Left ventricle myocardium inferior (tissue), 1 donor: ENCODE measurements at places on chromosomes 3 and 15. TPM values are rescaled to one million over a fixed set of nuclear protein-coding genes. Genes with fewer than 3 reads are reported as not detected.

- peaks cover 39% of the 10 kb centered on the region for H3K36me3 ChIP-seq
- H3K27ac ChIP-seq, result no peak overlapping the region
- H3K4me1 ChIP-seq, result no peaks in the 10 kb centered on the region
- DNase-seq, result no peak
These were observed 44.1 kb downstream of the TRANK1 start for GRCh38 chr3:36900474-36901443.

GRCh38 chr3:120298996-120299395, 14.0 kb upstream of the GPR156 start:
- no peak overlapping the region for H3K27ac ChIP-seq
- no peaks in the 10 kb centered on the region for H3K27me3 ChIP-seq
- H3K36me3 ChIP-seq, result no peaks in the 10 kb centered on the region
- peaks cover 8% of the 10 kb centered on the region for H3K4me1 ChIP-seq
- H3K4me3 ChIP-seq, result no peak overlapping the region

DNA sequence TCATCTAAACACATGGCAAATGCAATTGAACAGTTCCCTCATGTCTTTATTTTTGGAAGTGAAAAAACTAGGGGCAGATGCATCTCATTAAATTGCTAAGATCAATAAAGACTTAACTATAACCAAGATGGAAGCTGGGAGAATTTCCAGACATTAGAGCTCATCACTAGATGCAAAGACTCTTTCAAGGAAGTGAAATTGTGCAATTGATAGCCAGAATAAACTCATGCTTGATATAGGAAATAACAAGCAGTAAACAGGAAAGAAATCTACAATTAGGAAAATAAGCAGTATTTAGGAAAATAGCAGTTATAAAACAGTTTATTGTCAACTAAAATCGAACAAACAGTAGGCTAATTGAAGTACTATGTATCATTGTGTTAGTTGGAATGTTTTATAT, 8.8 kb upstream of the ANKUB1 start:
- no peak for DNase-seq
- no peaks in the 10 kb centered on the region for H3K36me3 ChIP-seq
- no peaks in the 10 kb centered on the region for H3K4me1 ChIP-seq
- no peak overlapping the region for H3K4me3 ChIP-seq

DNA sequence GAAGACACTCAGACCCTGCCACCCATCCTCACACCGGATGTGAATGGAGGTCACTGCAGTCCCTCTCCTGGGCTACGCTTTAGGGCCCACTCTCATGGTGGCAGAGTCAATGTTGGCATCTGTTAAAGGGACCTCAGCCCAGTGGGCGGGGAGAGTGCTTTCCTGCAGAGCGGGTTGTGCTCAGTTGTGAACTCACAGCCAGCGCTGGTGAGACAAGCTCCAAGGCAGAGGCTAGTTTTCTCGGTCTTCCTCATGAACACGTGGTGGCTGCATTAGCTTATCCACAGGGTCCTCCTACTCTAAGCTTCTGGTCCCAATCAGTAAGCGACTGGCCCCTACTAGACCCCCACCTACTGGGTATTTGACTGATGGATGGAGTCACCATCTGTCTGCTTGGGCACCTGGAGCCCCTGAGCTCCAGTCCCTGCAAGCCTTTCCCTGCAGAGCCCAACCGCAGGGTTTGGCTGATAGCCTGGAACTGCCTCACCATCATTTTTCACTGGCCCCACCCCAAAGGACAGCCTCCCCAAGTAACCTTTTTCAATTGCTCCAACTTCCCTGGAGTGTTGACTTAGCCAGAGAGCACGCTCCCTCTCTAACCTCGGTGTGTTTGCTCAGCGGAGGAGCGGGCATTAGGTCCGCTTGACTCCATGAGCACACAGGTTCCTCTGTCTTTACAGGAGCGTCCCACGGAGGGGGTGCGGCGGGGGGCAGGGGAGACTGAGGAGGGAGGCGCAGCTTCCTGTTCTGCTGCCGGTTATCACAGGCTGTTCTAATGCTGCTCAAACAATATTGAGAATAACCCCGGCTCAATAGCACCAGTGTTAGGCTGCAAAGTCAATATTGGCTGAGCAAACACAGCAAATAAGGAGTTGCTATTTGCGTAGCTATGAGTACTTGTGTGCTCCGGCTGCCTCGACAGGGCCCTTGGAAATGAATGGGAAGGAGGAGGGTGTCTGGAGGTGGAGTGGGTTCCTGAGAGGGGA, 141.7 kb downstream of the RPLP1 start:
- H3K4me1 ChIP-seq, result peaks cover 33% of the 10 kb centered on the region
- peak; percentile 40 for DNase-seq
- peaks cover 16% of the 10 kb centered on the region for H3K27me3 ChIP-seq
- H3K27ac ChIP-seq, result peak overlapping the region; percentile 94

DNA sequence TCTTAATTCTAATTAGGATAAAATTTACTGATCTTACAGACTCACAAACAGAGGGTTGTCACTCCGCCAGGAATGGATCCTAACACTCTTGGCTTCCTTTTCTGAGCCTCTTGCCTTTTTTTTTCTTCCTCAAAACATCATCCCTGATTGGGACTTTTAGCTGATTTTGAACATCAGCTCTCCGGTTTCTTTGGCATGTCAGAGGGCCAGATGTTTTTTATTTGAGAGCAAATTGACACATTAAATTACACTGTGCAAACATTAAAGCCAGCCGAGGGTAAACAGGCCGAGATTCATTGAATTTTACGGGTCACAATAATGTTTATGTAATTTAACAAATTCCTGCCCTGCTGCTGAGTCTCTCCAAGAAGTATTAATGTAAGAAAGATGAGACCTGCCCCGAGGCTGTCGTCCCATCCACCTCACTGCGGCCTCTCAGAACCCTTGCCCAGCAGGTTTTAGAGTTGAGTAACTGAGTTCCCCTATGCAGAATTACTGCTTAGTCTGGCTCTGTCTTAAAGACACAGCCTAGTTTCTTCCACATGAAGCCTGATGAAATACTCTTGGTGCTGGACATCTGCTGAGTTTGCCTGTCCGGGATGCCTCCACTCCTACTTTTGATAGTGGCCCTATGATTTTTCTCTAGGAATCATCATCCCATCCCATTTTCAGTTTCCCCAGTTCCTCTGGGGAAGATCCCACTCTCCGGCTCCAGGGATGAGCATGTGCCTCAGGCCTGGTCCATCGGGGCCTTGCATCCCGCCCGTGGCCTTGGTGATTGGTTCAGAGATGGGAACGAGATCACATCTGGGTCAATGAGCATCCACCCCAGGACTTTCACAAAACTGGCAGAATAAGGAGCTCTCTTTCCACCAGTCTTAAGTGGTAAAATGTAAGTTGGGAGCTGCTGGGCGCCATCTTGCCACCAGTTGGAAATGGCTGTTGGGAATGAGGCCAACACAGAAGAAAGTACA, 226.6 kb upstream of the TLE3 start:
- H3K4me3 ChIP-seq, result no peak overlapping the region
- H3K4me1 ChIP-seq, result peaks cover 55% of the 10 kb centered on the region
- peaks cover 4% of the 10 kb centered on the region for H3K27me3 ChIP-seq
- no peak for DNase-seq
- H3K36me3 ChIP-seq, result no peaks in the 10 kb centered on the region
- H3K27ac ChIP-seq, result peak overlapping the region; percentile 40

- H3K27ac ChIP-seq, result no peak overlapping the region
- H3K36me3 ChIP-seq, result no peaks in the 10 kb centered on the region
- no peaks in the 10 kb centered on the region for H3K27me3 ChIP-seq
- peak; percentile 45 for DNase-seq
- no peak overlapping the region for H3K4me3 ChIP-seq
These were observed 45.1 kb downstream of the APH1B start for GRCh38 chr15:63322541-63322940.

DNA sequence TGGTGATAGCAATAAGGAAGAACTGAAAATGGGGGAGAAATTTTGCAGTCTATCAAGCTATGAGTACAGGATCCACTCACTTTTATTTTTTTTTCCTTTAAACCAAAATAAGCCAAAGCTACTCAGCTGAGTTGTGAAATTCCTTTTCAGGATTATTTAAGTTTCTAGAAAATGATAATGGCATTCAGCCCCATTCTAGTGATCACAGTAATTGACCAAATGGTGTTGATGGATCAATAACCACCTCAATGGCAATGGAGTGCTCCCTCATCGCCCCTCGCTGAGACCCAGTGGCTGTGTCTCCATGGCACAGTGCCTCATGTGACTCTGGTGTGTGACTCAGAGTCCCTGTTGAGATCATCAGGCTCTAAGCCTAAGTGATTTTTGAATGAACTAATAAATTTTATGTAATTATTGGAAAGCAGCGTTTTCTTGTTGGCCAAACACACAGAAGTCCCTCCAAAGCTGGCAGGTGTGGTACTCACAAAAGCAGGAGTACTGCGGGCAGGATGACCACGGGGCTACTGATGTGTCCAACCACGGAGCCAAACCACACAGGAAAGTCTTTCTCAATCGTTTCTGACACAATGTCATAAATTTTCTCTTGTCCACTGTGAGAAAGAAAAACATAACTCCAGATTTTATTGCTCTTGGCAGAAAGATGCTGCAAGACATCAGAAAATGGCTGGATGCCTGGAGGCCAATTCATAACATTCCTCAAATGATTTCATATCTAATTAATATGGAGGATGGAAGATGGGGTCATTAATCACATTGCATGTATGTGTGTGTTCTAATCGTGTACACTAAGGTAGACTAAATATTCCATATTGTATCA, 14.4 kb upstream of the STARD5 start:
- no peak overlapping the region for H3K4me3 ChIP-seq
- peak; percentile 47 for DNase-seq
- no peaks in the 10 kb centered on the region for H3K27me3 ChIP-seq
- H3K27ac ChIP-seq, result peak overlapping the region; percentile 74

GRCh38 chr3:36635731-36636130, 128.6 kb downstream of the DCLK3 start:
- no peak overlapping the region for H3K4me3 ChIP-seq
- no peaks in the 10 kb centered on the region for H3K27me3 ChIP-seq
- H3K4me1 ChIP-seq, result no peaks in the 10 kb centered on the region
- DNase-seq, result no peak
- no peak overlapping the region for H3K27ac ChIP-seq

- H3K36me3 ChIP-seq, result peaks cover 11% of the 10 kb centered on the region
- H3K27me3 ChIP-seq, result no peaks in the 10 kb centered on the region
- no peak for DNase-seq
- no peak overlapping the region for H3K4me3 ChIP-seq
- peaks cover 10% of the 10 kb centered on the region for H3K4me1 ChIP-seq
- no peak overlapping the region for H3K27ac ChIP-seq
These were observed 33.3 kb downstream of the TSPAN3 start for GRCh38 chr15:77037388-77038209.

DNA sequence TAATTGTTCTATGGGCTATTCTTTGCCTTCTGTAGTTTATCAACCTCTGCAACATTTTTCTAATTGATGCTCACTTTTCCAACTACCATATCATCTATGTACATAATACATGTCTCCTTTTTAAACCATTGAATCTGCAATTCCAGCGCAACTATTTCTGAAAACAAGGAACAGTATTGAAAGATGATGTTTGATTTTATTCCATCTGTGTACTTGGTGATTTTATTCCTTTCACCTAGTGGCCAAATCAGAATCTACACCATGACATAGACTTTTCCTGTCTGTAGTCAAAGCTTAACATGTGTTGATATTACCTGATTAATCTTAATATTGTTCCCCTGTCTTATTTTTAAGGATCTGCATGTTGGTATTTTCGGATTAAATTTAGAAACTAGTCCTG, 13.0 kb downstream of the NKTR start:
- H3K27me3 ChIP-seq, result no peaks in the 10 kb centered on the region
- peaks cover 82% of the 10 kb centered on the region for H3K4me1 ChIP-seq
- H3K4me3 ChIP-seq, result no peak overlapping the region
- DNase-seq, result no peak

- no peak overlapping the region for H3K4me3 ChIP-seq
- no peaks in the 10 kb centered on the region for H3K27me3 ChIP-seq
- no peaks in the 10 kb centered on the region for H3K36me3 ChIP-seq
- no peaks in the 10 kb centered on the region for H3K4me1 ChIP-seq
- no peak for DNase-seq
These were observed 775.8 kb upstream of the ARPP21 start for GRCh38 chr3:34863485-34863884.

DNA sequence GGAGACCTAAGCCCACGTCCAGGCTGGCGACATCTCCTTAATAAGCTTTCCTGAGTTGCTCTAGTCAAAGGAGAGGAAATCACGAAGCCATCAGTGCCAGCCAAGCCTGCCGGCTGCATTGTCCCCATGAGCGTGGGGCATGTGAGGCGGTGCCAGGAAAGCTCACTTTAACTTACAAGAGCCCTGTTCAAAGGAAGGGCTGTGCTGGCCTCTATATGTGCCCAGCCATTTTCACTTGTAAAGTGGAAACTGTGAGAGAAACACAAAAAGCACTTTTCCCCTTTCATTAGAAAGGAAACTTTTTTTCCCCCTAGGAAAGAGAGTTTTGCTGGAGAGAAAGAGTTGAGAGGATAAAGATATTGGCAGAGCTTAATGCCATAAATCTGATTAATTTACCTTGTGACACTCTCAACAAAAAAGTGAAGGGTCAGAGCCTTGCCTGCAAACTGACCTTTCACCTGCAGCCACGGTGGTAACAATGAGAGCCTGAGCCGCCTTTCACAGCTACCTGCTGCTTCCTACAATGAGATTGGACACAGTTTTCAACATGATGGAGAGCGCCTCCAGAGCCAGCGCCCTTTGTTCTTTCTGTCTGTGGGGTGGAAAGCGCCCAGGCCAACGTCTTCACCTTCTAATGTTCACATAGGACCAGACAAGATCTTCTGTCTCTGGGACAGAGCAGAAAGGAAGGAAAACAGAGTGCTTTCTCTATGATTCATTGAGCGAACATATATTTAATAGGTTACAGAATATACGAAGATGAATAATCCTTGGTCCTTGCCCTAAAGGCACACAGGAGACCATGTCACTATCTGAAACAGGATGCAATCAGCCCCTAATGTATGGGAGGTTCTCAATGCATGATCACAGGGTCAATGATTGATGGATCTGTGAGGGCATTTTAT, 233.1 kb upstream of the HES1 start:
- peaks cover 10% of the 10 kb centered on the region for H3K27me3 ChIP-seq
- H3K27ac ChIP-seq, result no peak overlapping the region
- no peaks in the 10 kb centered on the region for H3K36me3 ChIP-seq
- no peak overlapping the region for H3K4me3 ChIP-seq
- H3K4me1 ChIP-seq, result no peaks in the 10 kb centered on the region
- no peak for DNase-seq

STARD5 gene
- total RNA-seq, result 2.5 TPM

ERICH6 gene
- total RNA-seq, result 0.55 TPM

CDHR4 gene
- not detected for total RNA-seq

CHRNA7 gene
- total RNA-seq, result 0.60 TPM
